ENCODE measurements at places on chromosomes 16 and 17.

- no peak for DNase-seq
Observed at GRCh38 chr16:1976216-1976520, 4.3 kb downstream of the TBL3 start.

DNA sequence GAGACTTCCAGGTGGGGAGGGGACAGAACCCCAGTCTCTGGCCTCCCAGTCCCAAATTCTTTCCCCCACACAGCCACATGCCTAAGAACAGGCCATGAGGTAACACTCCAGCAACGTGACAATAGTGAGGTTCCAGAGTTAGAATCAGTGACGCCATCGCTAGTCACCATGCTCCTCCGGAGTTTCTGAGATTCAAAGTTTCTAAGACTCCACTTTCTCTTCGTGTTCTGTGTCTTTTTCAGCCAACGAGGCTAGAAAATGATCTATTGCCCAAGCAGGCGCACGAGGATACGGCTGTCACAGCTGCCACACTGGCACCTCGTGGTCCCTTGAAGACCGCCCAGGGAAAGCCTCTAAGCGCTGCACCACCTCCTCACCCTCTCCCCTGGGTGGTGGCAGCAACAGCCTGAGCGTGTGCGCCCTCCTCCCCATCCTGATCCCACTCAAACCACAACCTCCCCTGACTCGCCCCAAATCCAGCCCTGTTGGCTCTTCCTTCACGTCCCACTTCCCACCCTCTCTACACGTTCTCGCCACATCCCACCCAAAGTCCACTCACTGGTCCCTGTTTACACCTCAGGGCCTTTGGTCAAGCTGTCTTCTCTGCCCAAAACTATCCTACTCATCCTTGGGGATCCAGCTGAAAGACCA lies 1.0 kb downstream of the MCRIP1 start:
- DNase-seq = peak; percentile 41

DNA sequence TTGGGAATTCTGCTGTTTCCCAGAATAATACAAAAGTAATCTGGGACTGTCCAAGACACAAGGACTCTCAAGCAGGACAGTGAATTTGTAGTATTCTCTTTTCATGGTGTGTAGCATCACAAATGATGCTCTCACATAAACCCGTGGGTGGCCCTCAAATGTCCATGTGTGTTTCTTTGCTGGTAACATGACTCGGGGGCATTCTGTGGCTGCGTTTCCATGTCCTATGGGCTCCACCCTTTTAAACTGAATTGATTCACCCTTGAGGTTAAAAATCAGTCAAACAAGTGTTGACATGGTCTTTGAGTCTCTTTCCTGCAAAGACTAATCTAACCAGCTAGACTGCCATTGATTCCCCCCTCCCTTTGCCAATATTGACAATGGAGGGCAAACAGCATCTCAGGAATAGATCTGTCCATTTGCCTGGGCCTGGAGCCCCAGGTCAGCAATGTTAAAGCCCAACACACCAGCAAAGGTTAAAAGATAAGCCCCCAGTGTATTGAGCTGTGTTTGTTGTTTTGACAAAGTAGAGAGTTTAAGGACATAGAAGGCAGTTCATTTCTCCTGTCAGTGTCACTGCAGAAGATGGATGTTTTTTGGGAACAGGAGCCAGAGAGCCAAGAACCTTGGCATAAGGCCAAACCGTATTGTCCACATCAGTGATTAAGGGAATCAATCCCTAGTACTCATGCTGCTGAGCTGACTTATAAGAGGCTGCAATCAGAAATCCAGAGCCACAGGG lies 117.1 kb upstream of the COX10 start:
- DNase-seq = no peak

GRCh38 chr17:72913142-72913682 lies 179.3 kb downstream of the SLC39A11 start:
- DNase-seq = no peak

GRCh38 chr16:52212841-52213240 lies 334.1 kb downstream of the TOX3 start:
- no peak for DNase-seq

- DNase-seq = no peak
Observed at GRCh38 chr16:58016840-58017446, 8.6 kb upstream of the MMP15 start.

GRCh38 chr17:77400445-77400870 lies 259.7 kb downstream of the SEC14L1 start:
- no peak for DNase-seq

DNA sequence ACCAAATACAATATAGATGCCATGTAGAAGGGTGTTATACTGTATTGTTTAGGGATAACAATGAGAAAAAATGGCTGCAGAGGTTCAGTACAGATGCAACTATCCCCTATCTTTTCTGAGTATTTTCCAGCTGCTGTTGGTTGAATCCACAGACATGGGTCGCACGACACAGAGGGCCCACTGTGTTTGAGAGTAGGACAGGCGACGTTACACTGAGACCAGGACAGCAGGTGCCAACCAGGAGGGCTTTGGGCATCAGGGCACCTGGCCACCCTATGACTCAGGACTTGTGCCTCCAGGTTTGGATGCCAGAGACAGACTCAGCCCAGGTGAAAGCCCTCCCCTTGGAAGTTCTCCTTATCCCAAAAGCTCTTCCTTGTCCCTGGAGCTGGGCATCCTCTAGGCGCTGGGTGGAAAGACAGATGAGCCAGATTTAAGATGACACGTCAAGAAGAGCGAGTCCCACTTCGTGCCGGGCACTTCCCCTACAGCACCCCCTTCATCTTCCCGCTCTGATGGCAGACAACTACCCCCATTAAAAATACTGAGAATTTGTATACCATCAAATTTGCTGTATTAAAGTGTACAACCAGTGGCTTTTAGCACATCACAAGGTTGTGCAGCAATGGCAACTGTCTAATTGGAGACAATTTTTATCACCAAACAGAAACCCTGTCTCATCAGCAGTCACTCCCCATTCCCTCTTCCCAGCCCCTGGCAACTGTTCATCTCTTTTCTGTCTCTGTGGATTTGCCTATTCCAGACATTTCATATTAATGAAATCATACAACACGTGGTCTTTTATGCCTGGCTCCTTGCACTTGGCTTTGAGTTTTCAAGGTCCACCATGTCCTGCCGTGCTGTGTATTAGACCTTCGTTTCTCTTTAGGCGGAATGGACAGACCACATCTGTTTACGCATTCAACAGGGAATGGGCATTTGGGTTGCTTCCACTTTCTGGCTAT lies 30.6 kb downstream of the TNFRSF13B start:
- no peak for DNase-seq

DNA sequence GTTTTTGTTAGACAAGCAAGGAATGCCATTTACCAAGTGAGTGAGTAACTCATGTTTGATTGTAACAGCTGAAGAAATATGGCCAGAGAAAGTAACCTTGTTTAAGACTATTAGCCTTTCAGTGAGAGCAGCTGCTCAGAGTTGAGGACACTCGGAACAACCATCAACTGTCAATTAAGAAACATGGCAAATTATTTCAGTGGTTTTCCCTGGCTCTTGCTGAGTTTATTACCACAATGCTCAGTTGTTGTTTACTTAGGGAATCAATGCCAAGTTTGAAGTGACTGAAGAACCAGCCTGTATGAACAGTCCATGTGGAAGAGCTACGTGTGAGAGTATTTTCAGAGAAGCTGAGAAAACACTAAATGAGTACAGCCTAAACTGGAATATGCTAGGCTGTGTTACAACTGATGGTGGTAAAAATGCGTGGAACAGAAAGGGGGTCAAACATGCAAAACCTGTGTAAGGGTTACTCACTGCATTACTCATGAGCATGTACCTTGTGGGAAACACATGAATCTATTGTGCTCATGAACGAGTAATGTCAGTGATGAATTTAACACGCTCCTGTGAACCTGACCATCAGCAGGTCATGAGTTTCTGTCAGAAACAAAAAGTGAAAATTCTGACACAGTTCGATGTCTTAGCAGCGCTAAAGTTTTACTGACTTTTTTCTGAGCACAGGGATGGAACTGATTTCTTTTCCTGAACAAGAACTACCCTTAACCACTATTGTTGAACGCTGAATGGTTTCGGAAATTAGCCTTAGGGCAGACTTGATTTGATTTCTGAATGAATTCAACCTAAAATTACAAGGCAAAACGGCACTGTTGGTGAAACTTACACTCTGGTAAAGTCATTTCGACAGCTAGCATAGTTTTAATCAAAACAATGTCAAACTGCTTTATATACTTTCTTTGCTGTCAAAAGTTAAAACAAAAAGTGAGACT lies 33.5 kb downstream of the GNA13 start:
- peak; percentile 52 for DNase-seq

- DNase-seq = no peak
Observed at GRCh38 chr16:75114946-75115825, 1.4 kb downstream of the LDHD start.

GRCh38 chr17:59431601-59432000 lies 100.1 kb downstream of the YPEL2 start:
- peak; percentile 24 for DNase-seq

DNA sequence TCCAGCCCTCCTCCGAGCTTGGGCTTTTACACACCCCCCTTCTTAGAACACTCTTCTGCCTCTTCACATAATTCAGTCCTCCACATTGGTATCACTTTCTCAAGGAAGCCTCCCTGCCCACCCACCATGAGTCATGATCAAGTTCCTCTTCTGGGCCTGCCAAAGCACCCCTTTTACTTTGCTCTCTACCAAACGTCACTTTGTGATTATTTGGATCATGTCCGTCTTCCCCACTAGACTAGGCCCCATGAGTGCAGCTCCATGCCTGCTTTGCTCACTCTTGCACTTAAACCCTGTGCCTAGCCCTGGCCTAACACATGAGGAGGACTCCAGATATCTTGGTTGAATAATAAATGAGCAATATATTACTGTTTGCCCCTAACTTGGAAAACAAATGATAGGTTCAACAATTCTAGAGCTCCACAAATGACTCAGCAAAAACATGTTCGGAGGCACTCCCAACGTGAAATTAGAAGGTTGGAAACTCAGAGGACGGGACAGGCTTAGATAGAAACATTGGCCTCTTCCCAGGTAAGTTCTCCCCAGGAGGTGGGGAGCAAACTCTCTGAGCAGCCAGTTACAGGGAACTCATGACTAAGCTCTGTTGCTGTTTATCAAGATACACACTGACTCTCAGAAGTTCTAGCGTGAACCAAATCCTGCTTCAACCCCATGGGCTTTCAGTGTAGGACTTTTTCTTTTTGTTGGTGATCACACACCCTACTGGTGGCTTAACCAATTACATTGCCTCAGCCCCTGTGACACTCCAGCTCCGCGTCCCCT lies 28.3 kb downstream of the G6PC1 start:
- peak; percentile 79 for DNase-seq

GRCh38 chr16:56068314-56068713 lies 123.0 kb upstream of the GNAO1 start:
- DNase-seq = no peak

DNA sequence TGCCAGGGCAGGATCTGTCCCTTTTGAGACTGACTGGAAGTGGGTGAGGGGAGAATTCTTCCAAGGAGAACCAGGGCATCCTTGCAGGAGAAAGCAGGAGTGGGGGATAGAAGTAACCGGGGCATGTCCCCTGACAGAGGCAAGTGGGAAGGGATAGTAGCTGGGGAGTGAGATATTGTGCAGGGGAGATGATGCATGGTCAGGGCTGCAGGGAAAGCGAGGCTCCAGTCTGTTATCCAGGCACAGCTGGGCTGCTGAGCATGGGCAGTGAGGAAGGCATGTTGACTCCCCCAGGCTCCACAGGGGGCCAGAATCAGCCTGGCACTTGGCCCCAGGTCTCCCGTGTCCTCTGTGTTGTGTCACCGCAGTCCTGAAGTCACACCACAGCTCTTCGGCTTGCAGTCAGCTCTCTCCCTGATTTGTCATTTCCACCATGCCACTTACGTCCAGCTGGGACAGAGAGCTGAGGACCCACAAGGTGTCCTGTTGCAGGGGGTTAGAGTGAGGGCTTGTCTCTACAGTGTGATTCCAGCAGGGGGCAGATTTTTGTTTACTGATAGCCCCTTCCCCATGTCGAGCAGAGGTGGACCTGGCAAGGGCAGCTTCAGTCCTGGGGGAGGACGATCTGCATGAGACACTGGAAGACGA lies 40.9 kb downstream of the B9D1 start:
- no peak for DNase-seq

DNA sequence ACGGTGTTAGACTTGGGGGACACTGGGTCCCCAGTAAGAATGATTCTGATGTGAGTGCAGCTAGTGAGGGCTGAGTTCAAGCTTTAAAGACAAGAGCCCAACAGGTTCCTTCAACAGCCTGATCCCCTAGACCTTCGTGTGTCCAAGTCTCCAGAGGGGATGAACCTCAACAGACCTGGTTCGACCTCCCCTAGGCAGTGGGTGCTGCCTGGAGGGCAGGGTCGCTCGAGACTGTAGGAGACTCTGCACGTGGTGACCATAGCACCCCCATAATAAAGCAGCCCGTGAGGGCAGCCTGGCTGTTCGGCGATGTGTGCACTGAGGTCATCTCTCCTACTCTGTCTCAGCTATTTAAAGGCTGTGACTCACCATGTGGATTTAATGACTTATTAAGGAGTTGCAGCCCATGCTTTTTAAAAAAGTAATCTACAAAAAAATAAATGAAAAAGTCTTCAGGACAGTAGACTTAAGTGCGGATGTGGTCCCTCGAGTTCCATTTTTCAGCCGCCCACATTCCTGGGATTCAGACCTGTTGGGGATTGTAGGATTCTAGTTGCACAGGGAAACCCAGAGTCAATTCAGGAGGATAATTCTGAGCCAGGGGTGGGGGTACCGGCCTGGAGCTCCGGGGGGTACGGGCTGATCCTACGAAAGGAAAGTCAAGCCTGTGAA lies 23.4 kb upstream of the METRNL start:
- DNase-seq = peak; percentile 85

GRCh38 chr16:3656491-3657468 lies 2.3 kb downstream of the DNASE1 start:
- DNase-seq = no peak

- no peak for DNase-seq
Observed at GRCh38 chr16:53605831-53606400, 97.7 kb downstream of the RPGRIP1L start.

DNA sequence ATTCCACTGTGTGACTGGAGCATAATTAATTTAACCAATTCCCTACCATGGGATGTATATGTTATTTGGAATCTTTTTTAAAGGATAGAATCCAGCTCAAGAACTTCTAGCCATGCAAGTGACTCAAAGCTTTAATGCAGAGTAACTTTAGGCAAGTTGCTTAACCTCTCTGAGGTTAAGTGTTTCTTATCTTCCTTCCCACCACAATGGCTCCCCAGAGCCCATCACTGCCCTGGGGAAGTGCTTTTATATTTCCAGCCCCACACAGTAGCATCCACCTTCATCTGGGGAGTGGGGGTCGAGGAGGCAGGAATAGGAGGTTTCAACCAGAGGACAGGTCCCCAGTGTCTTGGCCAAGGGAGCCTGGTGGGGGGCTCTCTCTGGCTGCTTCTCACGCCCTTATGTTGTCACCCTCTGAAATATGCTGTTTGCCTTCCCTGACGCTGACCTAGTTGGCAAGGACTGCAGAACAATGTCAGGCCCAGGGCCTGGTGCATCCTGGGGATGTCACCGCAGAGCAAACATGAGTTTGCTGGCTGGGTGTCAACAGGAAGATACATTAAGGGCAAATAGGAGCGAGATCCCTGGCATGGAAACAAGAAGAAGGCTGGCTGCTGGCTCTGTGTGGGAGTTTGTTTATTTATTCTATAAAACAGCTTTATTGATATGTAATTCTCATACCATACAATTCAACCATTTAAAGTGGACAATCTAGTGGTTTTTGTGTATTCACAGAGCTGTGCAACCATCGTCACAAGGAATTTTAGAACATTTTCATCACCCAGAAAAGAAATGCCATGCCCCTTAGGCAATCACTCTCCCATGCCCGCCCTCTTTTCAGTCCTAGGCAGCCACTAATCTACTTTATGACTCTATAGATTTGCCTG lies 46.6 kb upstream of the WSB1 start:
- peak; percentile 74 for DNase-seq

- peak; percentile 83 for DNase-seq
Observed at GRCh38 chr17:44919885-44920564, 4.7 kb upstream of the GFAP start.

- no peak for DNase-seq
Observed at GRCh38 chr17:76027159-76027839, at the start of gene EVPL. TSS of gene EVPL (minus strand) at chr17:76027306. CDS start at chr17:76027198, 108 bp downstream.

Data from mesenchymal stem cell (in vitro differentiated cells and primary cell).